ENCODE measurements at places on chromosomes 7 and 10. TPM values are rescaled to one million over a fixed set of nuclear protein-coding genes. Genes with fewer than 3 reads are reported as not detected.

Gene AHR
- 303 TPM for total RNA-seq

Gene CALU
- total RNA-seq, result 325 TPM

Gene SPRN
- total RNA-seq, result not detected

Gene ABCC2
- total RNA-seq, result 0.71 TPM

Gene ST8SIA6
- 0.85 TPM for total RNA-seq

Gene FKBP6
- not detected for total RNA-seq

Gene RARRES2
- not detected for total RNA-seq

Gene CNPY4
- total RNA-seq, result 1.4 TPM

Gene TAS2R41
- total RNA-seq, result not detected

Gene BRAT1
- total RNA-seq, result 18.1 TPM

Gene ADCYAP1R1
- not detected for total RNA-seq

Gene OR2A12
- not detected for total RNA-seq

Gene ZFAND4
- 10.0 TPM for total RNA-seq

Gene GTF2IRD1
- total RNA-seq, result 35.3 TPM

Gene ZNF503
- 11.7 TPM for total RNA-seq

Gene AIMP2
- 66.6 TPM for total RNA-seq

Gene MACC1
- 38.3 TPM for total RNA-seq

Gene ZNF425
- total RNA-seq, result 4.4 TPM

Gene PITX3
- total RNA-seq, result not detected

Gene KLF14
- not detected for total RNA-seq

Gene PDZD7
- total RNA-seq, result 1.4 TPM

Gene BTBD16
- total RNA-seq, result 0.07 TPM

Gene MPP7
- 13.7 TPM for total RNA-seq

Gene CRHR2
- not detected for total RNA-seq

Gene AGMO
- not detected for total RNA-seq

Gene GFRA1
- total RNA-seq, result under 0.01 TPM

Gene CALHM2
- under 0.01 TPM for total RNA-seq

Gene DOCK1
- 95.3 TPM for total RNA-seq

Gene ACBD7
- total RNA-seq, result 0.07 TPM

Gene RBM33
- total RNA-seq, result 16.7 TPM

Gene HGF
- not detected for total RNA-seq

Gene OGDHL
- under 0.01 TPM for total RNA-seq

Gene ZNF25
- total RNA-seq, result 10.9 TPM

Gene TWIST1
- total RNA-seq, result not detected

Gene PRKAR2B
- not detected for total RNA-seq

Gene PKD2L1
- not detected for total RNA-seq

Gene VPS41
- total RNA-seq, result 34.9 TPM

Gene PNLIP
- not detected for total RNA-seq

Gene CALN1
- not detected for total RNA-seq

Gene SLC39A12
- not detected for total RNA-seq

Gene FLNC
- total RNA-seq, result 1.0 TPM

Gene WDFY4
- total RNA-seq, result under 0.01 TPM

Gene MACROH2A2
- 16.9 TPM for total RNA-seq

Gene ZC3HAV1L
- total RNA-seq, result 19.4 TPM

Gene AKR1D1
- total RNA-seq, result not detected

Gene GSDME
- total RNA-seq, result 89.2 TPM

Gene STRIP2
- total RNA-seq, result 9.6 TPM

Gene CTNNA3
- total RNA-seq, result under 0.01 TPM

Gene SPDYE6
- total RNA-seq, result not detected

Gene CCDC172
- not detected for total RNA-seq

Data from nasal cavity respiratory epithelium epithelial cell of viscerocranial mucosa (primary cell).